Hindlimb muscle (tissue), 1 donor: ENCODE measurements at places on chromosomes 4 and X.
A peak's percentile ranks its signal among the peaks of the same experiment; 100 is the strongest.

GRCh38 chr4:183571350-183571941, 66.6 kb downstream of the ING2 start:
- no peak for DNase-seq

DNA sequence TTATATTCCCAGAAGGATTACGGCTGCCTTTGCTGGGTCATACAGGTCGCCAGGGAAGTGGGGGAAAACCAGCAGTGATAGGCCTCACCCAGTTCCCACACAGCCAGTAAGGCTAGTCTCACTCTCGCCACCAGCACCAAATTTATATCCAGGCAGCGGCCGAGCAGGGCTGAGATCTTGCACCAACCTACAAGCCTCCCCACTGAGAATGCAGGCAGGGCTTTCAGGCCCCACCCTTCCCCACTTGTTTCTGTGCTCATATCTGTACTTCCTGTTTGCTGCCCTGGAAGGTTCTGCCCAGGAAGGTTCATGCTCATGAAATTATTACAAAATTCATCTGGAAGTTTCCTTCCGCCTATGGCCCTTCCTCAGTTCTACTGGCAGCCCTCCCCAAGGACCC, 179.7 kb downstream of the STIM2 start:
- DNase-seq = no peak

- DNase-seq = no peak
Observed at GRCh38 chrX:121322159-121322558, 274.7 kb downstream of the GLUD2 start.

DNA sequence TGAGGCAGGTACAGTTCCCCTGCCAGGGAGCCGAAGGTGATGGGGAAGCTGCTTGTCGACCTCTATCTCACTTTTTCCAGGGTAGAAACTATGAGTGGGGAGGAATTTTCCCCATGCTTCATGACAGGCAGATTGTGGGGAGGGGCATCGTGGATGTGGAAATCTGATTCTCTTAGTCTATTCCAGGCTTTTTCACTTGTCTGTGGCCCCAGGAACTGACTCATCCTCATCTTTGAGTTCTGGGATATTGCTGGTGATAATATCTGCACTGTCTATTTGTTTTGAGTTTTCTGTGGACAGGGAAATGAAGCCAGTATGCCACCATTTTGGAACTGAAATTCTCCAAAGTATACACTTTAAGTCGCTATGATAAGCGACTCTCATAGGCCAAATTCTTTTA, 7.6 kb upstream of the TLR2 start:
- DNase-seq = no peak

GRCh38 chrX:141662781-141663180, 35.8 kb downstream of the SPANXD start:
- DNase-seq = no peak

DNA sequence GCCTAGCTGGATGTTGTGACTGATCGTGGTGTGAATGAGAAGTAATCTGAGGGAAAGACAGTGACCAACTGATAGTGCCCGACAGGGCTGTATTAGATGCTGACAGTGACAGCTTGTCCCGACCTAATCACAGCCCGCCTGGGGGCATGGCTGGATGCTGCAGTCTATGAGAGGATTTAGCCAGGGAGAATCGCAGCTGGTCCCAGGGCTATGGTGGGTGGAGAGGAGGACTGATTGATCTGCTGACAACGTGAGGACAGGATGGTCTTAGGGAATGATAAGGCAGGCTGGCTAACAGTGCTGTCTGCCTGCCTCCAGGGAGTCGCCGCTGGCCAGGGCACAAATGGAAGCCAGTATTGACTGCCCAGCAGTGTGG, 621 bp upstream of the SUV39H1 start:
- DNase-seq = no peak

DNA sequence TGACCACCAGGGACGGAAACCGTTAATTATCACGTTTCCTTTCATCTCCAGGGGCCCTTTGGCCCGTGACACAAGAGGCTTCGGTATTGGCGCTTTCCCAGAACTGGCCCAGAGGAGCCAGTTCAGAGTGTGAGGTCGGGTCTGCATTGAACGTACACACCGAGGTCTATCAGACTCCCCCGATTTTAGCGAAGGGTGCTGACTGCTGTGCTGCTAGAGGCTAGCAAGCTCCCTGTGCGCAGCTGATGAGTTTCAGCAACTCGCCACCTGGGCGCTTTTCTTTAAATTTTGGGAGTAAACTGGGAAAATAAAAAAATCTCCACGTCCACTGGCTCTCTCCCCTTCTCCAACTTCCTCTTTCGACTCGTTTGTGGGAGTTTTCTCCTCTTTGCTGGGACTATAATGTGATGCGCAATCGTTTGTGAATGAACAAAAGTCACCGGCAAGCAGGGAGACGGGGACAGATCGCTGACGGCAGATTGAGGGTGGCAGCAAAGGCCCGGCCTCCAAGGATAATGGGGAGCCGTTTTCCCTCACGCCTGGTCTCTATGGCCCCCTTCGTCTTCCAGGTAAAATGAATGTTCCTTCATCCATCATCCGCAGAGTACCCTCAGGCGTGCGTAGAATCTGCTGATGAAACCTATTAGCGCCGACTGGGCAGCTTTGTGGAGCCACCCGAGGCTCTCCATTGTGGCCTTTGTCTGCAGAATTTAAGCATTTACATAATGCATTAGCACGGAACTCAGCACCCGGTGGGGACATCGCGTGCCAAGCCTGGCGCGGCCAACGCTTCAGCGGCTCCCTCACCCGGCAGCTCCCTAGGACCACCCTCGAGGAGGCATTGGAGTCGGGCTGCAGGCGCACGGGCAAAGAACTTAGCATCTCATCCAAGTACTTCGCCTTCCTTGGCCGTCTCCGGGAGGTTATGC, 1.6 kb upstream of the LRAT start:
- DNase-seq = no peak

DNA sequence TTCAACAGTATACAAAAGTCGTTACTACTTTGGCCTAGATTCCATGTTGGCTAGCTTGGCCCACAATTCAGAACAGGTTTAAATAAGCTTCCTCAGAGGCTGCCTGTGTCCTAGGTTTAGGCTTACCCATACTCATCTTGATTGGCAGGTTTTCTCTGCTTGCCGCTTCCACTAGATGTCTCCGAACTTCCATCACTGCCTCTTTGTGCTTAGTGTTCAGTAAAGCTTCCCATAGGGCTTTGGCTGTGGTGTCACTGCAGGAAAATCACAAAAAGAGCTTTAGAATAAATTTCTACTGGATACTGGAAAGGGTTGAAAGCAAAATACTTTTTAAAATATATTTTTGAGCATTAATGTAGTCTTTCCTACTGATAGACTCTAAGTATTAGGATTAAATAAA, 52.4 kb downstream of the SCFD2 start:
- no peak for DNase-seq

DNA sequence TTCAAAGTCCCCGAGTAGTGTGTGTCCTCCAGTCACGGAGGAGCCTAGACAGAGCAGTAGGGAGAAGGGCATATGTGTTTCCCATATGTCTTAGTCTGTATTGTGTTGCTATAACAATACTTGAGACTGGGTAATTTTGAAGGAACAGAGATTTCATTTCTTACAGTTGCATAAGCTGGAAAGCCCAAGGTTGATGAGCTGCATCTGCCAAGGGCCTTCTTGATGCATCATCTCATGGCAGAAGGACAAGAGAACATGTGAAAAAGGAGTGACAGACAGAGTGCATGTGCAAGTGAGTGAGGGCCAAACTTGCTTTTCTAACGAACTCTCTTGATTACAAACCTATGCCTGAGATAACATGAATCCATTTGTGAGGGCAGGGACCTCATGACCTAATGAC, 243.4 kb downstream of the ARHGAP10 start:
- DNase-seq = no peak

GRCh38 chrX:80808881-80809411, 731 bp downstream of the BRWD3 start:
- DNase-seq = peak; percentile 26

DNA sequence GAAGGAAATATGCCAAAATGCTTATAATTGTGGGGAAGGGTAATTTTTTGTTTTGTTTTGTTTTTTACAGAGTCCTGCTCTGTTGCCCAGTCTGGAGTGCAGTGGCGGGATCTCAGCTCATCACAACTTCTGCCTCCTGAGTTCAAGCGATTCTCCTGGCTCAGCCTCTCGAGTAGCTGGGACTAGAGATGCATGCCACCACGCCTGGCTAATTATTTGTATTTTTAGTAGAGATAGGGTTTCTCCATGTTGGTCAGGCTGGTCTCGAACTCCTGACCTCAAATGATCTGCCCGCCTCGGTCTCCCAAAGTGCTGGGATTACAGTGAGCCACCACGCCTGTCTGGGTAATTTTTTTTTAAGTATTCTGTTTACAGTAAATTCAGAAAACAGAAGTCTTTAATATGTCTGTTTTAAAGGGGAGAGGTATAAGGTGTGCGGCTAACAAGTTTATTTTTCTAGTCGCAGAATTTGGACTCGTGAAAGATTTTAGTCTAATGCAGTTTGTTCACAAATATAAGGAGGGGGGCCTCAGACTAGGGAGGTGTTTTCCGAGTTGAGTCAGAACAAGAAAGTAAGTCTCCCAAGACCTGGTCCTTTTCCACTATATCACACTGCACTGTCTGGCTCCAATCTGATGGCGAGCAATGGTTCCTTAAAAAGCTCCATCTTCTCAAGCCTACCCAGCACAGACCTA, 1.5 kb downstream of the ACSL1 start:
- DNase-seq = no peak

GRCh38 chrX:93419642-93420041, 253.7 kb downstream of the NAP1L3 start:
- DNase-seq = no peak

GRCh38 chr4:127632420-127633403, at the start of gene INTU:
TSS of gene INTU (plus strand) at chr4:127632957. CDS start at chr4:127633035, 78 bp downstream.
- DNase-seq = peak; percentile 93

GRCh38 chr4:104811727-104812126, 317.0 kb upstream of the CXXC4 start:
- no peak for DNase-seq

GRCh38 chr4:183471946-183472708, 27.7 kb downstream of the CDKN2AIP start:
- peak; percentile 74 for DNase-seq

DNA sequence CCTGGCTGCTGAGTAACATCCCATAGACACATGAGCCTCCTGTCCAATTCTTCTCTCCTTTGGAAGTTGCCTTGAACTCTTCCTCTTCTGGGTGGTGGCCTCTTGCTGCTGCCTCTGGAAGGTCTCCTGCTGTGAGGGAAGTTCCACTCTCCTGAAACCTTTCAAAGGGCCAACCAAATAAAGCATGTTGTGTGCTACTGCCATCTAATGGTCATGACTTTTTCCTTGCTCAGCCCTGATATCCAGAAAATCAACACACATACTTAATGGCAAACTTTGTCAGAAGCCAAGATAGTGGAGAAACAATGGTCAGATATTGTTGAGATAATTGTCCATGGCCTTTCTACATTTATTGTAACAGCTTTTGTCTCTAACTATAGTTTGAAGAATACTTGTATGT, 19.1 kb upstream of the ZXDA start:
- DNase-seq = no peak

DNA sequence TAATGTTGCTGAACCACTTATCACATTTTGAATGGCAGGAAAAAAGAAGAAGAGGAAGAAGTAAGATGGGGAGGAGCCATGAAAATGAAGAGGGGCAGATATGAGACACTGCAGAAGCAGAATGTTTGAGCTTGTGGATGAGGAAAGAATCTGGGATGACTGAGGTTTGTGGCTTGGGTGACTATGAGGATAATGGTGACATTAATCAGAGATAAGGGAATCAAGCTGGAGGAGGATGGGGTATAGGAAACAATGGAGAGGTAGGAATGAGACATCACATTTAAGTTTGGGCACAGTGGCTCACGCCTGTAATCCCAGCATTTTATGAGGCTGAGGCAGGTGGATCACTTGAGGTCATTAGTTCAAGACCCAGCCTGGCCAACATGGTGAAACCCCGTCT, 19.1 kb upstream of the PHF8 start:
- DNase-seq = no peak

- DNase-seq = no peak
Observed at GRCh38 chr4:185713272-185713671, 98.7 kb downstream of the SORBS2 start.

- DNase-seq = no peak
Observed at GRCh38 chr4:25019501-25019900, 11.2 kb downstream of the LGI2 start.

DNA sequence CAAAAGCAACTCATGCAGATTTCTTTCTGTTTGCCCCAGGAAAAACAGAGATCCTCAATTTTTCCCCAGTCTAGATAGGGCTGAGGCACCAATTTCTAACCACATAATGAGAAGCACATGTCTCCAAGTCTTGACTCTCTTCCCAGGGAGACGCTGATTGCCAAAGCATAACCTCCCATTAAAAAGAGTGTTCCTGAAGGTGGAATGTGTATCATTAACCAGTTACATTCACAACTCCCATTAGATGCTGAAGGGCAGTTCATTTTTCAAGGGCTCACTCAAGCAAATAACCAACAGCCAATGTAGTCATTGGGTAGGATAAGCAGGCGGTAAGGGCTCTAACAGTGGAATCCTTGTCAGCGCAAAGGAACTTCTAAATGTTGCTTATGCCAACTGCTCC, 27.5 kb downstream of the TMEM47 start:
- peak; percentile 43 for DNase-seq

GRCh38 chrX:3094261-3094660, 53.0 kb downstream of the ARSF start:
- DNase-seq = no peak

DNA sequence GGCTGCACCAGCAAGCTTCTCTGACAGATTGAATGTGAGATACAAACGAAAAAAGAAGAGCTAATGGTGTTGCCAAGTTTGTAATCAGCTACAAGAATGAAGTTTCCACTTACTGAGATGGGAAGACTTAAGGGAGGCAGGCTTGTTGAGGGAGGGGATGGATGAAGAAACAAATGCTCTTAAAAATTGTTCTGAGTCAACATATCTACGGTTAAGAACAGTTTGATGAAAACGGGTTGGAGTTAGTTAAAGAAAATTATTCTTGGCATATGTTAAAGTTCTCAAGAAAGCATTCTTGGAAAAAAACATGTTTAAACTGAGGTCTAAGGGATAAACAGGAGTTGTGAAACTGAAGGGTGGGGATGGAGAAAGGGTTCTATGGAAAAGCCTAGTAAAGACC, 816.3 kb upstream of the HS3ST1 start:
- DNase-seq = no peak

- DNase-seq = no peak
Observed at GRCh38 chr4:169922632-169923276, 103.4 kb downstream of the MFAP3L start.

DNA sequence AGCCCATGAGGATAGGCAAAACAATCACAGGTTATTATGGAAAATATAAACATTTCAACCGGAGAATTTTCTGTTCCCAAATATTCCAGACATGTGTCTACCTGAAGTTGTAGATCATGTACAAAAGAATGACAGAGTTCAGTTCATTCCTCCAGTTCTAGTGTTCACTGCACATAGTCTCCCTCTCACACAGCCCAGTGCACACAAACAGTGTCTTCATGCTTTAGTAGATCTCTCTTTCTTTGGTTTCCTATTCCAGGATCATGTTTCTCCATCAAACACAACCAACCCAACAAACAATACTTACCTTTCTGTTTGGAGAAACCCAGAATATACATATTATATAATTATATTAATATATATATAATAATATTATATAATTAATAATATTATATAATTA, 671.9 kb downstream of the TRIML1 start:
- no peak for DNase-seq
